ENCODE measurements at places on chromosomes 5 and 9.

- no peak for DNase-seq
Measured at GRCh38 chr9:76431601-76432000, 27.4 kb upstream of the GCNT1 start.

DNA sequence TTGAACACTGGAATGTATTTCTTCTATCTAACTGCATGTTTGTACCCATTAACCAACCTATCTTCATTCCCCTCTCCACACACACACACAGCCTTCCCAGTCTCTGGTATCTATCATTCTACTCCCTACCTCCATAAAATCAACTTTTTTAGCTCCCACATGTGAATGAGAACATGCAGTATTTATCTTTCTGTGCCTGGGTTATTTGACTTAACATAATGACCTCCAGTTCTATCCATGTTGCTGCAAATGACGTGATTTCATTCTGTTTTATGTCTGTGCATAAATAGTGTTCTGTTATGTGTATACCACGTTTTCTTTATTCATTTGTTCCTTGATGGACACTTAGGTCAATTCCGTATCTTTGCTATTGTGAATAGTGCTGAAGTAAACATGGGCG lies 38.7 kb upstream of the CTSL start:
- DNase-seq = no peak

DNA sequence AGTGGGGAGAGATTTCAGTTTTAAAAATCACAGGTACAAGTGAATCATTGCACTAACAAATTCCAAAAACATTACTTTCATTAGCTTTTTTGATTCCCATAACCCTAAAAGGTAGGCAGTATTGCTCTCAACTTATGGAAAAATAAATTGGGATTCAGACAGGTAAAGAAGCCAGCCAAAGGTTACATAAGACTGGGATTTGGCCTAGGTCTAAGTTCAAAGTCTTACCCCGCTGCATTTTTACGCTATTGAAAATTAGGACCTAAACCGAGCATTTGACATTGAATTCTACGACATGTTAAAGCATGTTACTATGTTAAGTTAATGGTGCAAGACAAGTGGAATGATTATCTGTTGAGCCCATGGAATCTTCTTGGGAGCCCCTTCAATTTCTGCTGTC lies 89.6 kb downstream of the ENC1 start:
- DNase-seq = no peak

DNA sequence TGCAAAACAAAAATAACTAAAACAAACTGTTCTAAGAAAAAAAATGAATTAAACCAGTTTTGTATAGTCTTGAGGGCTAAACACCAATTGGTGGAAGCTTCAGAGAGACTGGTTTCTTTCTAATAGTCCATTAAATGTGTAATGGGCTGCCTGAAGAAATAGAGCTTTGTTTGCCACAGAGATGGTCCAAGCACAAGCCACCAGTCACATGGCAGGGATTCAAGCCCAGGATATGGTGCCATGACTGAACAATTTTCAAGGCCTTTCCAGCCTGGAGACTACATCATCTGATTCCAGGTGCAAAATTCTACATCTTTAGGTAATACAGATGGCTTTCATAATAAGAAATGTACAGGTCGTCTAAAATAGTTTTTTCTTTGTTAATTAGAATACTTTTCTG lies 355.3 kb downstream of the NR2F1-AS1 start:
- no peak for DNase-seq

DNA sequence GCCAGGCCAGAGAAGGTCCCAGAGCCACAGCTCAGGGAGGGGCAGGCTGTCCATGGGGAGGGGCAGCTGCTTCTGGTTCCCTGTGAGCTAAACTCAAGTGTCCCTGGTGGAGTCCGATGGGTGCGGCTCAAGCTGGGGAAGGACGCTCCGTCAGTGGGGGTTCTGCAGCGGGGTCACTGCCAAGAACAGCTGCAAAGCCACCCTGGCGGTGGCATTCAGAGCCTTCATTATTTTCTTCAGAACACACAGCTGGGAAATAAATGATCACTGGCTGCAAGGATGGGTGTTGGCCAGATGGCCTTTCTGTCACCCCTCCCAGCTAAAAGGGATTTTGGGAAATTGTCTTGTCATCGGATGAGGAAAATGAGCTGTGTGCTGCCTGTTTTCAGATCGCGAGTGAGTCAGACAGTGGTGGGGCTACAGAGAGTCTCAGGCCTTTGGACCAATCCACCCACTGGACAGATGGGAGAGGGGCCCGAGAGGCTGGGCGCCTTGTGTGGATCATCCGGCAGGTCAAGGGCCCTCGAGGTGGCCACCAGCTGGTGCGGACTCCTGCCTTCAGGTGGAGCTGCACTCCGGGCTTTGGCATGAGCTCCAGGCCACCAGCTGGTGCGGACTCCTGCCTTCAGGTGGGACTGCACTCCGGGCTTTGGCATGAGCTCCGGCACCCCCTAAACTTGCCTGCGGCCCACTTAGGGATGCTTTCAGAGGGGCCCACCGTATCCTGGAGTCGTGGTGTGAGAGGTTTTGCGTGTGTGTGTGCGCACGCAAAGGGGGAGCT lies 17.9 kb upstream of the GFPT2 start:
- DNase-seq = peak; percentile 58

DNA sequence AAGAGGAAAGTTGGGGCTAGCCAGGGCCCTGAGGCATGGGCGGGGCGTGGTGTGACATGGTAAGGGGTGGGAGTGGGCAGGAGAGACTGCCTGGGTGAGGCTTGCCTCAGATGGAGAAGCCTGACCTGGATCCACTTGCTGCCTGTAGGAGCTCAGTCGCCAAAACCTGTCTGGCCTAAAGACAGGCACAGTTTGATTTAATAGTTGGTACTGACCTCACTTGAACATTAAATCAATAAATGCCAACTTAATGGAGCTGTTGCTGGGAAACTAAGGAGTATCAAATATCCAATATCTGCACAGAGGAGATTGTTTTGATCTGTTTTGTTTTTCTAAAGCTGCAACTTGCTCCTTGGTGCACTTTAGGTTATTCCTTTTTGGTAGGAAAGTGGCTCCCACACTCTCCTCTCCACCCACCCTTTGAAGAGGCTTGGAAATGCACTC lies 86.4 kb downstream of the RCL1 start:
- no peak for DNase-seq

DNA sequence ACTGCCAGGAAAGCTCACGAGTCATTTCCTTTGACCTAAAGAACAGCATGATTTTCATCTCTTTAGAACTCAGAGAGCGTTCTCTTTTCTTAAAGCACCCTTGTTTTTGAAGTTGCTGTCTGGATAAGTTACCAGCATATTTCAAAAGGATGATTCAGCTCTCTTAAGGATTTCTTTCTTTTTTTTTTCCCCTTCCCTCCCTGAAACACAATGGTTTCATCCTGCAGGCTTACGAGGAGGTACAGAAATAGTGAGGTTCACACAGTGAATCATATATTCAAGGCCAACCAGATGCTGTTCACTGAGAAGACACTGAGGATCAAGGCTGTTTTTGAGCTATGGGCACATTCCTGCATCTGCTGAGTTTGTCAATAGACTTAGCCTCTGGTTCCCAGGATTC lies 257.2 kb downstream of the KIF4B start:
- no peak for DNase-seq

GRCh38 chr9:83266666-83267496 lies 203.9 kb upstream of the RASEF start:
- DNase-seq = no peak

- no peak for DNase-seq
Measured at GRCh38 chr5:180174587-180174972, 34.4 kb downstream of the RASGEF1C start.

DNA sequence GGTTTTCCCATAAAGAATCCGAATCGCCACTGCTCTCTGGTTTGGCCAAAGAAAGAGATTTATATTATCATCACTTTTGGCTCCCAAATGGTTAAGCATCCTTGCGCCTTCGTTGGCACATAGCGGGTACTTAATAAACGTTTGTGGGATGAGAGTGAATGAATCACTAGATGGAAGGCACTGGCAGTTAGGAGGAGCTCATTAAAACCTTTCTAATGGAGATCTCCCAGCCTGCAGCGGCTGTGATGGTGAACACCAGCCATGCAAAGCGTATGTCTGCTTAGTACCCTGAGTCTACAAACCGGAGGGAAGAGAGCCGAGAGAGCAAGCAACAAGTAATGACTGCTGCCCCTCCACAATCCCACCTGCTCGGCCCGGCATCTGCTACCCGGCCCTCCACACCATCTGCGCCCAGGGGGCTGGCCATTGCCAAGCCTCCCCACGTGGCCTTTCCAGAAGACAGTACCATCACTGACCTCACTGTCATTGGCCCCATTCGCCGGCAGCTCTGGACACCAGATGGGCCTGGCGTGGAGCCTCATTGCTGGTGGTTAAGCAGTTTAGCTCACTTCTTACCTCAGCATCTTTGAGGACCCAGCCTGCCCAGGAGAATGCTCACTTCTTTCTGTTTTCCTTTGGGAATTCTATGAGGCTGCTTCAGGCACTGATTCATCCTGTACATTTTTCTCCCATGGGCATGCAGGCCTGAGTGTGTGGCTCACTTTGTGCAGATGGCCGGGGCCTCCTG lies 39.3 kb upstream of the ANKRD33B start:
- peak; percentile 87 for DNase-seq

- no peak for DNase-seq
Measured at GRCh38 chr5:149429839-149430721, 51.0 kb upstream of the IL17B start.

GRCh38 chr9:72420783-72421182 lies 55.8 kb upstream of the ZFAND5 start:
- DNase-seq = no peak

DNA sequence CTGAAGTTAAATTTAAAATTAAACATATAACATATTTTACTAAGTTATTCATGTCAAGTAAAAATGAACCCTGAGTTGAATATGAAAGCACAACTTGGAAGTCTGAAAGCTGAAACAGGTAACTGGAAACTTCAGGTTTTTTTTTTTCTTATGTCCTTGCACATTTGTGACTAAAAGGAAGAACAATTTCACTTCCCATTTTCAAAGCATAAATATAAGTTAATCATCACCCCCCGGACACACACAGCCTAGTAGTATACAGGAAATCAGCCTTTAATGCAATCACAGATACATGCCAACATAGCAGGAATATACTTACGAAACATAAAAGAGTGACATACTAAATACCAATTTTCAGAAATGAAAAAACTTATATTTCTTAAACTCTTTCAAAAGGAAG lies 225.9 kb downstream of the RFX3 start:
- no peak for DNase-seq

DNA sequence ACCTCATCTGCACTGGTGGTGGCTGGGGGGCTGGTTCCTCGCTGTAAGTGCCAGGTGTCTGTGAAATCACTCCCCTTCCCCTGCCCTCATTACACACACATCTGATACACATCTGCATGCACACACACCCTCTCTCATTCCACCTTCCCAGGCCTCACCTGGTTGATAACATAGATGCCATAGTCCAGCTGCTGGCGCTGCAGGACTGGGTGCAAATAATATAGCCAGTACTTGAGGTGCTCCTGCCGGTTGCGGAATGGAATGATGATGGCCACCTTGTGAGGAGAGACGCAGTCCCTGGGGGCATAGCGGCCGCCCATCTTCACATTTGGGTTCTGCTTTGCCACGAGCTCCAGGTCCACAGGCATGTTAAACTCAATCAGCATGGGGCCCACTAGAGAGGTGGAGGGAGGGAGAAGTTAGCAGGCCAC lies 32.1 kb downstream of the B4GALT1 start:
- no peak for DNase-seq

- DNase-seq = no peak
Measured at GRCh38 chr5:90557391-90557790, 1.2 kb upstream of the ADGRV1 start.

- DNase-seq = no peak
Measured at GRCh38 chr5:218457-219291, 554 bp downstream of the SDHA start.

DNA sequence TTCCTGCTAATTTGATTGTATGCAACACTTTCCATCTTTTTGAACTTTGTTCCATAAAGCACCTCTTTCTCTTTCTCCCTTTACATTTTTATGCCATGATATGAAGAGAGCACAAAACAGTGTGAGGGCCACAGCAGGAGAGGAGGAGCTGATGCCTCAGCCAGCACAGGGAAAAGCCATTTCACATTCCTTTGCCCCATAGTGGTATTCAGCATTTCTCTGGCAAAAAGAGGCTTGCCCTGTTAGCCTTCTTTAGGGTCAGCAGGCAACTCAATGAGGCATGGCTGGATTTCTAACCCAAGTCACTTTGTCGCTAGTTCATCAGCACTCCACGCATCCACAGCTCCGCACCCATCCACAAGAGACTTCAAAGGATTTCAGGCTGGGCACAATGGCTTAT lies 23.1 kb upstream of the TRPC7 start:
- DNase-seq = no peak

DNA sequence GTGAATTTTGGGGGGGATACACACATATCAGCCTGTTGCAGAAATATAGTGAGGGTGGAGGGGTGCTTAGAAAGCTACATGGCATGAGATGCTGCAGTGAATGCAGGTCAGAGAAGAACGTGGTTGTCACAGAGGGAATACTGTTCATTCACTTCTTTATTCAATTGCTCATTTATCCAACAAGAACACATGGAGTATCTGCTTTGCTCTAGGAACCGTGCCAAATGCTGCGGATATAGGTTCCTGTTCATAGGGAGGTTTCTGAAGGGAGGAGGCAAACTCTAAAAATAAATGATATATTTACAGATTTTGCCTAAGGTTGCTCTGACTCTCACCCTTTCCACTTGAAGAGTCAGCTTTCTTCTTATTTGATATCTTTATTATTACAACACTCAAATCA lies 444.3 kb upstream of the CLINT1 start:
- DNase-seq = no peak

- no peak for DNase-seq
Measured at GRCh38 chr5:160961761-160962160, 109.8 kb upstream of the ATP10B start.

- no peak for DNase-seq
Measured at GRCh38 chr5:74336297-74336696, 304.2 kb downstream of the ENC1 start.

DNA sequence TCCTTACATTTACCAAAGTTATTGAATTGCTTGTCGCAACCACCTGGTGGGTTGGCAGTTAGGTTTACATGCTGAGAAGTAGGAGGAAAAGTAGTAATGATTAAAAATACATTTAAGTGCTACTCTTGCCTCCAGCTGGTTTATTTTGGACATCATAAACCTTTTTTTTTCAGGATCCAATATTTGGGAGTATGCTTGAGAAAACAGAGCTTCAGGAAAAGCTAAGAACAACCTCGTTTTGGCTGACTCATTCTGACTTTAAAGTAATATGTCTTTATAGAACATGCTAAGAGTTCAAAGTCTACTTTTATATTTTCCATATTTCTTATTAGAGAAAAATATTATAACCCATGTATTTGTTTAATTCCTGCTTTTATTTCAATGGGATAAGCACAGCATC lies 41.7 kb upstream of the BNC2 start:
- no peak for DNase-seq

- no peak for DNase-seq
Measured at GRCh38 chr5:38925154-38925925, 79.5 kb downstream of the OSMR start.

DNA sequence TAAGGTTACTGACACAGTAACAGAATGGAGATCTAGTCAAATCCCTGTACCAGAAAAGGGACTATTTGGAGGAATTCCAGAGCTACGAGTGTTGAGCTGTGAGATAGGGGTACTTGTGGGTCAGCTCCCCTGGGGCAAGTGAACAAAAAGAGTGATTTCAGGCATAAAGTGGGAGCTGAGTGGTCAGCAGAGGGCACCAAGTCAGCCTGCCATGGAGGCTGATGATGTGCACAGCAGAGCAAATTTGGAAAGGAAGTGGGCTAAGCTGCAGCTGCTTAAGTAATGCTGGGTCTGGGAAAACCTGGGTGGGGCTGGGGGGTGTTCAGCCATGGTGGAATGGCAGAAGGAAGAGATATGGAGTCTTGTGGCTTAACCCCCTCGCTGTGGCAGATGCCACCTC lies 327.9 kb downstream of the NTRK2 start:
- DNase-seq = no peak

- DNase-seq = no peak
Measured at GRCh38 chr9:109035684-109036423, 22.6 kb upstream of the CTNNAL1 start.

All from dorsolateral prefrontal cortex (tissue), 122 donors.